Colonic mucosa (tissue), 4 donors: ENCODE measurements at places on chromosomes 6 and 20. TPM values are rescaled to one million over a fixed set of nuclear protein-coding genes. Genes with fewer than 3 reads are reported as not detected.
A peak's percentile ranks its signal among the peaks of the same experiment; 100 is the strongest.

The KCNK5 gene
- 39.6 TPM for total RNA-seq

DNA sequence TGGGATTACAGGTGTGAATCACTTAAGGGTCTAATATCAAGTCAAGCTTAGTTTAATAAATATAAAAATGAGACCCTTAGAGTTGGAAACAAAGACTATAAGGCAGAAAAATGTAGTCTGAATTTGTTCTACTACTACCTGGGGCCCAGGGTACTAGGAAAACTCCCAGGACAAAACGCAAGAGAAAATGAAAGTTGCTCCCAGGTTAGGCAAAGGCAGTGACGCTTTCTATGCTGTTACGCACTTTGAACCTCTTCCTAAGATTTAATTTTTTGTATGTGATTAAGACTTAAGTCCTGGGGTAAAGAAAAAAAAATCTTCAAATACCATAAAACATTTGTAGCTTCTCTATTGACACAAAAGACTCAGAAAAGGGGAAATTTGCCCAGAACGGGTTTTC lies 17.3 kb downstream of the DSP start:
- H3K36me3 ChIP-seq, result no peaks in the 10 kb centered on the region
- no peak overlapping the region for H3K4me3 ChIP-seq
- H3K27me3 ChIP-seq, result no peaks in the 10 kb centered on the region
- no peak overlapping the region for H3K27ac ChIP-seq

The LINC00237 gene
- total RNA-seq, result not detected

GRCh38 chr6:129748212-129748900 lies 38.4 kb upstream of the ARHGAP18 start:
- peak; percentile 29 for DNase-seq
- H3K4me3 ChIP-seq, result no peak overlapping the region
- no peaks in the 10 kb centered on the region for H3K36me3 ChIP-seq
- no peak overlapping the region for H3K27ac ChIP-seq
- no peaks in the 10 kb centered on the region for H3K27me3 ChIP-seq

DNA sequence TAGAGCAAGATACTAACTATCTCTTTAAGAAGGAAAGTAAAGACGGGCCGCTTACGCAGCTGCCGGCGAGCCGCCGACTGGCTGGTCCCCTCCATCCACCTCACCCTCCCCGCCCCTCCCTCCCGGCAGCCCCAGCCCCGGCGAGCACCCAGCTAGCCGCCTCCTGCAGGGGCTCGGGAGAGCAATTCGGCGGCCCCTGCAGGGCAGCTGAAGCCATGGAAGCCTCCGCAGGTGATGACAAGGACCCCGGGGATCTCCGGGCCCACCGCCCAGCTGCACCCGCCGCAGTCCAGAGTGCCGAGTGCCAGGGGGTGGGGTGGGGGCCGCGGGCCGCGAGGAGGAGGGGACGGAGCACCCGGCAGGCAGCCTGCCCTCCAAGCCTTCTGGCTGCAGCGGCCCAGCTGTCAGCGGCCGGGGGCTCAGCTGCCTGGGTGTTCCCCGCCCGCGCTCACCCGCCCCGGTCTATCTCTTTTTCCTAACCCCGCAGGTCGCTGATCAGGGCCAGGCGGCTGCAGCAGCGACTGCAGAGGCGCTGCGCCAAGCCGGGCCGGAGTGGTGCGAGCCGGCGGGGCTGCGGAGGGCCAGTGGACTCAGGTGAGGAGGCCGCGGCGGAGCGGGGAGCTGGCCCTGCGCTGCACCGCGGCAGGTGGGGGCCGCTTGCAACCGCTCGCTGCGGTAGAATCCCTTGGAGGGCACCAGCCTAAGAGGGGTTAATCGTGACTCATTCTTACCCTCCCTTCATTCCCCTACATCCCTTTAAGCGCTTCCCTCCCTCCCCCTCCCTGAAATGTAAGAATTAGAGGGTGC lies at the start of gene SNPH:
SNPH (plus strand) TSS at position 128 of the 807 bp plus-strand sequence. CDS start 29,946 bp downstream, outside the sequence.
- H3K36me3 ChIP-seq, result no peaks in the 10 kb centered on the region
- peak; percentile 75 for DNase-seq
- peak within 1 kb of the TSS; percentile 8 for H3K27ac ChIP-seq
- peak within 1 kb of the TSS; percentile 88 for H3K4me3 ChIP-seq

The EGFL8 gene
- 10.4 TPM for total RNA-seq

DNA sequence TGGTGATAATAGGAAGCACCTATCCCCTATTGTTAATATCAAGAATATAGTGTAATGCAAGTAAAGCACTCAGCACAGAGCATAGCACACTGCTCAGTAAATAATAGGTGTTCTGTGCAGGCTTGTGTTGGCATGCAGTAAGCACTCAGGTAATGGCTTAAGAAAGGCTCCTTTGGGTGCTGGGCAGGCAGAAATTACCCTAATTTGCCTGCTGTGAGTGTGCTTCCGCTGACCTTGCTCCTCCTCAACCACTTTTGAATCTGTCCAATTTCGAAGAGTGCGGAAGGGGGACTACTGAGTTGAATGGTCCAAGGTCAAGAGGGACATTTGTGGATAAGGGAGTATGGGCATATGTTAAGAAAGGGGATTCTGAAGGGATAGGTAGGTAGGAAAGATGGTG lies 15.4 kb downstream of the SRSF3 start:
- DNase-seq, result no peak
- no peak overlapping the region for H3K4me3 ChIP-seq
- peak overlapping the region; percentile 4 for H3K27ac ChIP-seq
- H3K36me3 ChIP-seq, result no peaks in the 10 kb centered on the region
- no peaks in the 10 kb centered on the region for H3K27me3 ChIP-seq

DNA sequence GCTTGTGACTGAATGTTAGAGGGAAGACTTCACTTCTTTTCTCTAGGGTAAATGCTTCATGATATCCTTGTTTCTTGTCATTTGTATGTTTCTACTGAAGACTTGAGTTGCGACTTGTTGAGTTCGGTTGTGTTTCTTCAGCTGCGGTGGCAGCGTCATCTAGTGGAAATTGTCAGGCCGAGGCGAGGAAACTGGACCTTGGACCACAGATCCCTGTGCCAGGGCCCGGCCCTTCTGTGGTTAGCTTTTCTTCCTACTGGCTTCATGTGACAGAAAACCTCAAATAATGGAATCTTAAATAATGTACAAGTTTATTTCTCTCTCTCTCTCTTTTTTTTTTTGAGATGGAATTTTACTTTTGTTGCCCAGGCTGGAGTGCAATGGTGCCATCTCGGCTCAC lies 12.4 kb downstream of the MTHFD1L start:
- DNase-seq, result peak; percentile 81
- no peak overlapping the region for H3K4me3 ChIP-seq
- no peaks in the 10 kb centered on the region for H3K27me3 ChIP-seq
- no peaks in the 10 kb centered on the region for H3K36me3 ChIP-seq
- H3K4me1 ChIP-seq, result no peaks in the 10 kb centered on the region

DNA sequence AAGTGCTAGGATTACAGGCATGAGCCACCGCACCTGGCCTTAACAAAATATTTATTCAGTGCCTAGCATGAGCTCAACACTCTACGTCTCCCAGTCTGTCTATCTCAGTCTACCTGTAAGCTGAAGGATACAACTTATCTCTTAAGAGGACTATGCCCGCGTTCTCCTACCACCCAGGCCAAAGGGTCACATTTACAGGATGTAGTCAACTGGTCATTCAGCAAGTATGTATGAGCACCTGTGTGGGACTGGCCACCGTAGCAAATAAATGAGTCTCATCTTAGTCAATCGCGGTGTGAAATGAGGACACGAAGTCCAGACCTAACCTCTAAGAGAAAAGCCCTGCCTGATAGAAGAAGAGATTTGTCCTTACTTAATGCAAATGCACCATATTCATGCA lies 49.9 kb downstream of the MUC22 start:
- H3K4me3 ChIP-seq, result no peak overlapping the region
- no peaks in the 10 kb centered on the region for H3K36me3 ChIP-seq
- no peaks in the 10 kb centered on the region for H3K4me1 ChIP-seq
- no peak overlapping the region for H3K27ac ChIP-seq
- no peaks in the 10 kb centered on the region for H3K27me3 ChIP-seq

DNA sequence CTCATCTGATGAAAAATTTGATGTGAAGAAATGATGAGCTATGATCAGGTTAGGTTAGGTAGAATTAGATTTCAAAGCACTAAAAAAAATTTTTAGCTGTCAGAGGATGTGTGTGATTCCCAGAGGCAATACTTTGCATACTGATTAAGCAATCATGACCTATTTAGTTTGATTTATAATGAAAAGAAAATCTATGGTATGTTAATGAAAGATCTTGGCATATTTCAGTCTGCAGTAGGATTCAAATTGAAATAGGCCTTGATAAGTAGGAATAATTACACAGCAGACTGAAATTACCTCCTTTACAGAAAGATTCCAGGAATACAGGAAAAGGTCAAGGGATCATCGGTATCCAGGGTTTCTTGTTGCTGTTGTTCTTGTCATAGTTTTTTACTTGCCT lies 69.3 kb downstream of the HDDC2 start:
- no peaks in the 10 kb centered on the region for H3K4me1 ChIP-seq
- DNase-seq, result no peak
- H3K27me3 ChIP-seq, result no peaks in the 10 kb centered on the region
- H3K4me3 ChIP-seq, result no peak overlapping the region
- H3K27ac ChIP-seq, result no peak overlapping the region
- H3K36me3 ChIP-seq, result no peaks in the 10 kb centered on the region

- no peak overlapping the region for H3K4me3 ChIP-seq
- no peak for DNase-seq
- no peaks in the 10 kb centered on the region for H3K4me1 ChIP-seq
- no peaks in the 10 kb centered on the region for H3K27me3 ChIP-seq
These were observed 31.5 kb upstream of the ASF1A start for GRCh38 chr6:118862443-118862842.

The USP49 gene
- total RNA-seq, result 2.9 TPM

The MMP24 gene
- 0.50 TPM for total RNA-seq

DNA sequence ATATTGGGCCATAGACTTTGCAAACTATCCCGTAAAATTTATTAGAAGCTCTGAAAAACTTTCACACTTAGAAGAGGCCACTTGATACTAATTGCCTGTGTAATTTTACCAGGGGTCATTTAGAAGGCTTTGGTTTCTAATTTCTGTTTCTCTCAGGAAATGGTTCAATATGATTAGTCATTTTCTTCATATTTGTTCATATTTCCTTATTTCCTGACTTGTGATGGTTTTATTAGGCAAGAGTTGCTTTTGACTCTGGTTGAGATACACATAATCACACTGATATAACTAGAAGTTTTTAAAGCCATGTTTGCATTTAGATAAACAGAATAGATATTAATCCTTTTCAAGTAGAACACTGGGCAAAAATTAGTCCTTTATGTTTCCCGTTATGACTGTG lies 11.8 kb upstream of the HBS1L start:
- no peak overlapping the region for H3K27ac ChIP-seq
- no peaks in the 10 kb centered on the region for H3K4me1 ChIP-seq
- H3K4me3 ChIP-seq, result no peak overlapping the region

DNA sequence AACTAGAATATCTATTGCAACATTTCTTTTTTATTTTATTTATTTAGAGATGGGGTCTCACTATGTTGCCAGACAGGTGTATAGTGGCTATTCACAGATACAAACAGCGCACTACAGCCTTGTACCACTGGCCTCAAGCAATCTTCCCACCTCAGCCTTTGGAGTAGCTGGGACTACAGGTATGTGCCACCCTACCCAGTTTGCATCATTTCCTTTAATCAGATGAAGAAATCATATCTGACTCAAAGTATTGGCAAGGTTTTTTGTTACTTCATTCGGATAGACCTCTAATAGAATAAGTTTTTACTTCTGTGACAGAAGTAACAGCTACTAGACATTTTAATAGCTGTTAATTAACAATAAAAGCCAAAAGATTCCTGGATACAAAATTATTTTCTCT lies 153.9 kb downstream of the CDK19 start:
- DNase-seq, result no peak
- no peaks in the 10 kb centered on the region for H3K36me3 ChIP-seq
- H3K4me3 ChIP-seq, result no peak overlapping the region
- peaks cover 4% of the 10 kb centered on the region for H3K4me1 ChIP-seq

DNA sequence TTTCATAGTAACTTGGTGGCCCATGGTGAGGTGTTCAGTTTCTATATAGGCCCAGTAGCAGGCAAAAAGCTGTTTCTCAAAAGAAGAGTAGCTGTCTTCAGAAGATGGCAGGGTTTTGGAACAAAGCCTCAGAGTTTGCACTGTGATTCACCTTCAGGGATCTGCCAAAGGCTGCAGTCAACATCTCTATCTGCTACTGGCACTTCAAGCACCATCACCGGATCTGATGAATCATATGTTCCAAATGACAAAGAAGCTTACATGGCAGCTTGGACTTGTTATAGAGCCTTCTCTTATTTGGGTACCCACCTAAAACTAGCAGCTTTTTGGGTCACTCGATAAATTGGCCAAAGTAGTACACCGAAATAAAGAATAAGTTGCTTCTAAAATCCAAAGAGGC lies 39.5 kb downstream of the PKIB start:
- no peaks in the 10 kb centered on the region for H3K4me1 ChIP-seq
- no peak overlapping the region for H3K4me3 ChIP-seq
- no peak for DNase-seq
- no peaks in the 10 kb centered on the region for H3K27me3 ChIP-seq
- no peaks in the 10 kb centered on the region for H3K36me3 ChIP-seq

DNA sequence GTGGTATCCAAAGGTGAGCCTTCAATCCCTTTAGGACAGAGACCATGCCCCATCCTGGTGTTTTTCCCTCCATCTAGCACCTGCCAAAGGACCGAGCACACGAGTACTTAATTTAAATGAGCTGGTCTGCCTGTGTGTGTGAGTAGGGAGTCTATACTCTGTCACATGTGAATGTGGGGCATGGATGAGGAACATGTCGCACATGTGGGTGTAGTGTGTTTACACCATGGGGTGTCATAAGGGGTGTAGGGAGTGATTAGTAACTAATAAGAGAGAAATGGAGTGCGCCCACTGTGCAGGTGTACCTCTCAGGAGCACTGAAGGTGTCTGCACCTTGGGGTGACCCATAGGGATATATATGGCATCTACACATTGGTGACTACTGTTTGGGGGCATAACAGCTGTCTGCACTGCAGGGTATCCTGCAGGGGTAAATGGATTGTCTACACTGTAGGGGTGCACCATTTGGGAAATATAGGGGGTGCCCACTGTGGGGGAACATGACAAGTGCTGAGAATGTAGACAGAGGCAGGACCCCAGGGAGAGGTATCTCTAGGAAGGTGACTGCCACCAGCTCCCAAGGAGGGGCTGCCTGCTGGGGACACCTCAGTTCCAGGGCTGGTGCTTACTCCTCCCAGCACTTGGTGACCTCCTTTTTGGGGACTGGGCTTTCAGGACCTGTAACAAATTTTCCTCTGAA lies 53.5 kb downstream of the EBF4 start:
- H3K4me3 ChIP-seq, result no peak overlapping the region
- H3K36me3 ChIP-seq, result no peaks in the 10 kb centered on the region
- H3K4me1 ChIP-seq, result no peaks in the 10 kb centered on the region

DNA sequence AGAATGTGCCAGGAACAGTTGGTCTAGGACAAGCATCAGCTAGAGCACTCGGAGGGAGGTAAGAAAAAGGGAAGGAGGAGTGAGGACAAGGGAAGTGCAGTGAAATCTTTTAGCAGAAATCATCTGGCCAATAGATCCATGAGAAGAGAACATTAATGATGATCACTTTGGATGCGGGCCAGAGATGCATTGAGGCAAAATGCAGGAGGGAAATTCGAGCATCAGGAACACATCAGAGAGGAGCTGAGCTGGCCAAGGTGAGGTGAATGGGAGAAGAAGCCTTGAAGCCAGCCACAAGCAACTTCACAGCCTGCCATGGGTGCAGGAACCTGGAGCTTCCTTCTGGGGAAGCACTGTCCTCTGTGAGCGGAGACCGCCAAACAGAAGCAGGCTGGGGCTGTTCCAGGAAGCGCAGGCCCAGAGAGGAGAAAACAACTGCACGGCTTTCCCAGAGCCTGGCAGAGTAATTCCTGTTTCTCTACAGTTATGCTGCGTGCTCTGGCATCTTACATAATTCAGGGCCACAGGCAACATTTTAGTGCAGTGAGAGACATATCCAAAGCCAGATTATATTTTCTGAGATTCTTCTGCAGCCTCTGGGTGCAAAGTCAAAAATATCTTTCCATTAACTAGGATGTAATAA lies 143.8 kb downstream of the F13A1 start:
- no peaks in the 10 kb centered on the region for H3K4me1 ChIP-seq
- no peak overlapping the region for H3K4me3 ChIP-seq
- no peaks in the 10 kb centered on the region for H3K27me3 ChIP-seq
- no peak for DNase-seq
- no peak overlapping the region for H3K27ac ChIP-seq

The POM121L2 gene
- 0.13 TPM for total RNA-seq
